NCI-H1105 (cell line): ENCODE measurements at places on chromosomes 2 and 18.
A peak's percentile ranks its signal among the peaks of the same experiment; 100 is the strongest.

GRCh38 chr2:7438855-7439254 is 521.6 kb downstream of the RNF144A start:
- no peak for DNase-seq

DNA sequence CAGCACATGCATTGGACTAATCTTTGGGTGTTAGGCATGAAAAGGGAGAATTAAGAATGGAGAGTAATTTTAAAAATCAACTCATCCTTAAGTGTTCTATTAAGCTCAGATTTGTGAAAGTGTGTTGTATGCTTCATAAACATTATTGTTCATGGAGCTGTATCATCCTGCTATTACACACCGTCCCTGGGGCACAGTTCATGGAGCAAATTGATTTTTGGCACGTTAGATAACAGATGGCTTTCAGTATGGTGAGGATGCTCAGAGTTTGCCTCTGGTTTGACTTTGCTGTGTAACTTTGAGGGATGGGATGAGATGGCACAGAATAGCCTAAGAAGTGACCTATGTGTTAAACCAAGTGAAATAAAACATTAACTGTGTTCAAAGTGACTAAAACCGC is 97.1 kb downstream of the MGAT5 start:
- DNase-seq = no peak

DNA sequence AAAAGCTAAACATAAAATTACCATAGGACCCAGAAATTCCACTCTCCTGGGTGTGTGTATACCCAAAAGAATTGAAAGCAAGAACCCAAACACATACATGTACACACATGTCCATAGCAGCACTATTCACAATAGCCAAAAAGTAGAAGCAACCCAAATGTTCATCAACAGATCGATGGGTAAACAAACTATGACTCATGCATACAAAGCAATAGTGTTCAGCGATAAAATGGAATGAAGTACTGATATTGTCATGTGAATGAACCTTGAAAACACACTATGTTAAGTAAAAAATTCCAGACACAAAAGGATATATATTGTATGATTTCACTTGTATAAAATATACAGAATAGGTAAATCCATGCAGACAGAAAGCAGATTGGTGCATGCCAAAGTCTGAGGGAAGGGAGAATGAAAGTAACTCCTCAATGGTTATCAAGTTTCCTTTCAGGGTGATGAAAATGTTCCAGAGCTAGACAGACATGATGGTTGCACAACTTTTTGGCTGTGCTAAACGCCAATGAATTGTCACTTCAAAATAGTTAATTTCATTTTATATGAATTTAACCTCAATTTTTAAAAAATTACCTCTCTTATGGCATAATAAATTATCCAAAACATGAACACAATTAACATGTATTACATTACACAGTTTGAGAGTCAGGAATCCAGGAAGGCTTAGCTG is 35.5 kb downstream of the GKN2 start:
- no peak for DNase-seq

DNA sequence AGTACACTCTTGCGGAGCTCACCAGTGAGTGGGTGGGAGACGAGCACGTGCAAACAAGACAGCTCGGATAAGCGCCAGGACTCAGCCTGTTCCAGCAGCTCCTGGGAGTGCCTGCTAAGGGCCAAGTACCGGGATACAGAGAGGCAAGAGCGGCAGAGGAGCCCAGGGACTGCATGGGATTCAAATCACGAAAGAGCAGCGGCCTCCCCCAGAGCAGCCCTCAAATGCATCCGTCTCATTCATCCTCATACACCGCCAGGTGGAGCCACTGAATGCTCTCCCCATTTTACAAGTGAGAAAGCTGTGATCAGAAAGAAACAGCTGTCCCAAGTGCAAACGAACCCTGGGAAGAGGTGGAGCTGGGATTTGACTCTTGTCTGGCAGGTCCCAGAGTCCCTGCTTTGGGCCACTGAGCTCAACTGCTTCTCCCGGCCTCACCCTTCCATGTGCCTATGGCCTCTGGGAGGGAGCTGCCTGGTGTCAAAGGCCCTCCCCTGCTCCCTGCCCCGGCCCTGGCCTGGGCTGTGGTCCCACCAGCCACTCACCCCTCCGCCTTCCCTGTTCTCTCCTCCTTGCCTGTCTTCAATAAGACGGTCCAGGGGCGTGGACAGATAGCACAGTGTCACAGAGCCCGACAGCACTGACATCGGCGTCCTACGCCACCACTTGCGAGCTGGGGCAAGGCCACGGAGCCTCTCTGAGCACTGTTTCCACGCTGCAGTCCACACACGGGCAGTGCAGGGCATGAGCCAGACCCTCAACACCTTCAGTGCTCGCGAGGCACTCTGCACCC is 72.8 kb upstream of the TAF1B start:
- DNase-seq = no peak

GRCh38 chr2:28349546-28350165 is 43.0 kb upstream of the FOSL2 start:
- DNase-seq = no peak

GRCh38 chr18:5447442-5447841 is 96.4 kb downstream of the EPB41L3 start:
- no peak for DNase-seq

DNA sequence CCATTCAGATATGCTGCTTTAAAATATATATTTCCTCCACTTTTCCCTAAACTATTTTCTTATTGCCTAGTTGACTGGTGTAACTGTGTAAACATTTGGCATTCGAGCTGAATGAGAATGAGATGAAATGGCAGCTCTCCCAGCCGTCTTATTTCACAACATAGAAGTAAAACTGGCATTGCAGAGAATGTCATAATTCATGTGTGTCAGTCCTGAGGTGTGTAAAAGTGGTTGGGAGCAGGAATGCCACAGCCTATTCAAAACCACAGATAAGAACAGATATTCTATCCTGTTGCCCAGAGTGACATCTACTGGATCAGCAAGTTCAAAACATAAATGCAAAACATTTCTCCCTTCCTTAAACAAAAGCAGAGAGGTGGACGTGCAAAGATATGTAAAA is 565.5 kb upstream of the CHAC2 start:
- DNase-seq = peak; percentile 25

- DNase-seq = no peak
These were observed 188.9 kb upstream of the RASGRP3 start for GRCh38 chr2:33287507-33288005.

- DNase-seq = no peak
These were observed 7.5 kb upstream of the RMDN2 start for GRCh38 chr2:37917281-37918228.

- DNase-seq = no peak
These were observed 408.1 kb upstream of the UBE2E3 start for GRCh38 chr2:180572346-180572745.

DNA sequence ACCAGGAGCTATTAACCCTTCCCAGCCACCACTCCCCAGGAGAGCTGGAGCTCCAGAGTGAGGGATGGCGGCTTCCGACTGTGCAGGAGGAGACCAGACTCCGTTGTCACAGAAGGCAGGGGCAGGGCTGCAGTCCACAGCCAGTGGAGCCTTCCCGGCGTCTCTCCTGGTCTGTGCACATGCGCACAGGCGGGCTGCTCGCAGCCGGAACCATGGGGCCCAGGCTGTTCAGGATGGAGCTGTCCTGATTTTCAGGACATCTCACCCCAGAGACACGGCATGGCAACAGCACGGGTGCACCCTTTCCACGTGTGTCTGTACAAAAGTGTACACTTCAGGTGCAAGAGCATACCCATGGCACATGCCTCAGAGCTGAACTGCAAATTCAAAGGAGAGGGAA is 28.9 kb downstream of the EIPR1 start:
- no peak for DNase-seq

GRCh38 chr18:59273759-59274532 is 692 bp upstream of the RAX start:
- DNase-seq = no peak

DNA sequence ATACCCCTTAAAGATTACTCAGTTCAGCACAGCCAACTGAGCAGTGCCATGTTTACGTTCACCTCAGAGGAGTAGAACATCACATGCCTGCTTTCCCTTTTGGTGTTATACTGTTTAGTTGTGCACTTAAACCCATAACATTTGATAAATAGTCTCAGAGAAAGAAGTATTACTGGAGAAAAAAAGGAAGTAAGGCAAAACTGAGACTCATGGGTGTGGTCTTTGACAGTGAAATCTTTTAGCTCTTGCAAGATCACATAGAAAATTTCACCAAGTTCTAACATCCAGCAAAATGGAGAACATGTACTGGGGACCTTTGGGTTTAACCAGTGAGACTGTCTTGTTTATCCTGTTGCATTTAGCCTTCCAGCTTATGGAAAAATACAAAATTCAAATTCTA is 5.6 kb downstream of the TANK start:
- DNase-seq = no peak
